ENCODE measurements at places on chromosomes 6 and 20.

GRCh38 chr20:62611012-62611411 is 31.3 kb upstream of the SLCO4A1 start:
- no peak for DNase-seq

GRCh38 chr6:284486-284885 is 7.8 kb upstream of the DUSP22 start:
- DNase-seq: no peak

GRCh38 chr6:7176208-7176607 is 68.4 kb downstream of the RREB1 start:
- DNase-seq: no peak

DNA sequence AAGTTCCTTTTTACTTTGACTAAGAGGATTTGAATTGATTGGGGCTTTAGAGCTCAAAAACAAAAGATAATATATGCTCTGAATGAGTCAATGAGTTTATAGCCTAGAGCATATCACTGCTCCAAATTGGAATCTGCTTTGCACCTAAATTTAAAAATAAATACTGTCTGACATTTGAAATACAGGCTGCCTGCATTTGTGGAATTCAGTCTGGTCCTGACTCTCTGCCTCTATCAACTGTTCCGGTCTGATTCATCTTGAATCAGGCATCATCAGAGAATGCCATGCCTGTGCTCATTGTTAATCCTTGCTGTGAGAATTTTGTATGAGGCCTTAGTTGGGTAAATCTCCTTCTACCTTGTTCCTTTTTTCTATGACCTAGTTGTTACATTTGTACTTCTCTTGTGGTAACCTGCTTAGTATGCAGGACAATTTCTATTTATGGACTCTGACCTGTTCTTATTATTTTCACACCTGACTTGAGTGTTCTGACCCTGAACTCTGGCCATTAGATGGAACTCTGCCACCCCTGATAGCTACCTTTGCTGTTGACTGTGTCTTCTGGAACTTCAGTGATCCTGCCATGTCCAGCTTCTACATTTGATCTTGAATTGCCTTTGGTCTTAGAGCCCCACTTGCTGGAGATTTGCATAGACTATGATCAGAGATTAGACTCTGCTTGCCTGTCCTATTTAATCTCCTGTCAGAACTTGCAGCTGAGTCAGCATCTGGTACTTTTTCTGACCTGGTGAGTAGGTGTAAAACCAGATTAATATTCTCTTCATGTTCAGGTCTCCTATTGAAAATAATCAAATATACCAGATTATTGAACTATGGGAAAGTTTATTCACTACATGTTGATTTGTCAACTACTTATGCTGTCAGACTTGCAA is 442.7 kb upstream of the HS3ST5 start:
- peak; percentile 30 for DNase-seq

GRCh38 chr6:35358086-35358485 is 15.7 kb downstream of the PPARD start:
- DNase-seq: no peak

DNA sequence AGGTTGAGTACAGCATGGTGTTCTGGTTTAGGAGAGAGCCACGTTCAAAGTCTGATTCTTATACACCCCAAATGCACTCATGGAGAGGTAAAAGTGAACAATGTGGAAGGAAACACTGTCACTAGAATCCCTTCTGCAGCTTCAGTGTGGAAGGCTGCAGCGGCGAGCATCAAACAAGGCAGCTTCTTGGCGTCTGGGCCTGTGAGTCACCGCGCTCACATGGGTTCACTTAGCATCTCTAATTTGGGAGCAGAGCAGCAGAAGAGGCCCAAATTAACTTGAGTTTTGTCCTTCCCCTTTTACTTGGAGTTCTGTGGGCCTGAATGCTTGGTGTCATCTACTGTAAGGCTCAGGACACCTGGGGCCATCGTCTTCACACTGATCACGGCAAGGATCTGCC is 10.9 kb upstream of the E2F1 start:
- no peak for DNase-seq

DNA sequence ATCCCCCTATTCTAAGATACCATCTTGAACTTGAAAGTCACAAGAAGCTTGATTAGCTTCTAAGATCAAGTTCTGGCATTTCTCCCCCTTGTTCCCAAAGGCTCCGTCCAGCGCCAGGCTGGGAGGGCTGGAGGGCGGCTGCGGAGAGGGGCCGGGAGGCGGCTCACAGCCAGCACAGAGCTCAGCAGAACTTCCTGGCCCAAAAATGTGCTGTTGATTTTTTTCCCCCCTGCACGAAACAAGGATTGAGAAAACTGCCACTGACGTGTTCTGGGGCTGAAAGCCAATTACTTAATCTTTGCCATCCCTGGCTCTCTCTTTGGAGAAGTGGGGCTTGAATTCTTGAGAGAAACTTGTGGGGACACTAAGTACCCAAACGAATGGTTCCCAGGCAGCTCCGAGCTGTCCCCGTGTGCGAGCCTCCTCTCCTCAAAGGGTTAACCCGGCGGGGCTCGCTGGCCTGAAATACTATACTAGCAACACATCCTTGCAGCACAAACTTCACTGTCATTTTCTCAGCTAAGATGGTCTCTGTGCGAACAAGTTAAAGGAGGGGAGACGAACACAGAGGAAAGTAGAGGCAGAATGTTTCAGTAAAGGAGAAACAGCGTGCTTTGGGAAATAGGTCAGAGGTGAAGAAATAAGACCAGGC is 452 bp downstream of the TRAF3IP2 start:
- peak; percentile 82 for DNase-seq

DNA sequence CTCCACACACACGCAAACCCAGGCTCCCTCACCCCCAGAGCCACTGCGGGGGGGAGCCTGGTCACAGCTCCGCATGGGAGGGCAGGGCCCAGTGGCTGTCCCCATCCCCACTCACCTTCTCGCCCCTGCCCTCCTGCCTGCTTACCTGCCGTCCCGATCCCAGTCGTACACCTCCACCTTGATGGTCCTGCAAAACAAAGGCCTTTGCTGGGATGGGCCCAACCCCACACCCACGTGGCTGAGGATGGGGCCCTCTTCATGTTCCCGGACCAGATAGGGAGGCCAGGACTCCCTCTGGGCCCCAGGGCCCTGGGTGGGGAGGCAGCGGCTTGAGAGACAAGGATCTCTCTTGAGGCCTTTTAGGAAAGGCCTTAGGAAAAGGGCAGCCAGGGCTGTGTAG is 67.6 kb downstream of the RAB44 start:
- no peak for DNase-seq

DNA sequence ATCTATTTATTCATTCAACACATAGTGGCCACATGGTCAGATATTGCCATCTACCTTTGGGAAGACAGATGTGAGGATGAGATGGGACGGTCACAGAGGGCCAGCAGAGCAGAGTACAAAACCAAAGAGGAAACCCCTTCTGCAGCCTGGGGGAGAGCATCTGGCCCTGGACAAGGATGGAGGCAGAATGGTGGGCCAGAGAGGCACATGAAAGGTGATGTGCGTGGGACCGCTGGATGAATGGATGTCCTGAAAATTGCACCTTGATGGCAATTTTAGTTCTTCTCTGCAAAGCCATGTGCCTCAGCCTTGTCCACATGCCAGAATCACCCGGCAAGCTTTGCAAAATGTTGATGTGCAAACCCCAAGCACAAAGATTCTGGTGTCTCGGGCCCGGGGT is 77.4 kb upstream of the CD93 start:
- DNase-seq: no peak

DNA sequence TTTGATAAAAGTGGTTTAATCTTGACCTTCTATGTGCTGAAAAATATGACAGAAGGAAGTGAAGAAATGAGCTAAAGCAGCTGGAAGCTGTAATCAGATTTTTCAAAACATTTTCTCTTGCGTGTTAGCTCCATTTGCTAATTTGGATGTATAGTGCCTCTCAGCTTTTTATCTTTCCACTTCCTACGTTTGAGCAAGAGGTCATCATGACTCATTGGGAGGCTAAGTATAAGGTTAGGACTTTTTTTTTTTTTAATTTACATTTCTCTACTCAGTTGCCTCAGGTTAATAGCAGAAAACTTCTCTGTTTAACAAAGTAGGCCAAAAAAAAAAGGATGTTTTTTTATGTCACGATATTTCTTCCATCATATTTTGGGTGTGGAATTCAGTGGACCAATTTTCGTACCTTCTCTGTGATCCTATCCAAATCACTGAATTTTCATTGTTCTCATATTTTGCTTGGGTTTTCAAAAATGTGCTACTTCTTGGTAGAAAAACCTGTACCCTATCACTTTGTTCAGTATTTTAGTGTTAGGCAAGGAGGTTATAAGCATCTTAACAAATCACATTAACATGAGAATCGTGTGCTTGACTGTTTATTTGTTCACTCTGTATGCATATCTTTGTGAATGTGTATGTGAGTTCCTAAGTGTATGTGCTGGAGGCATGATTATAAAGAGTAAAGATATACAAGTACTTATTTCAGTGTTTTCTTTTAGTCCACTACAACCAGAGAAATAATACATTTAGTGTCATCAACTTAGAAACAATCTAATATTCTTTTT is 1028.3 kb upstream of the EYS start:
- peak; percentile 32 for DNase-seq

DNA sequence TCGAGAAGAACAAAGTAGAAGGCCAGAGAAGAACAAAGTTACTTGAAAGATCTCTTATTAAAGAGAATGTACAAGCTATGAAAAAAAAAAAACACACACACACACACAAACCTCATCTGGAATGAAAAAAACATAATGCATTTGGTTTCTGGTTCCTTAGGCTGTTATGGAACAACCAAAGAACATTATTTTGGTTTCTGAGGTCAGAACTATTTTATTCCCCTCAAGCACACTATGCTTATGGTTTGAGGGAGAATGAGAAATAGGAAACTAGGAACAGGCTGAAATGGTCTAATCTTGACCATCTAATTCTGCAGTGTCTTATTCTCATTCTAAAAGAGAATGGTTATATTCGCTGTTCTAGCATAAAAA is 8.8 kb downstream of the PRDM1 start:
- DNase-seq: no peak

DNA sequence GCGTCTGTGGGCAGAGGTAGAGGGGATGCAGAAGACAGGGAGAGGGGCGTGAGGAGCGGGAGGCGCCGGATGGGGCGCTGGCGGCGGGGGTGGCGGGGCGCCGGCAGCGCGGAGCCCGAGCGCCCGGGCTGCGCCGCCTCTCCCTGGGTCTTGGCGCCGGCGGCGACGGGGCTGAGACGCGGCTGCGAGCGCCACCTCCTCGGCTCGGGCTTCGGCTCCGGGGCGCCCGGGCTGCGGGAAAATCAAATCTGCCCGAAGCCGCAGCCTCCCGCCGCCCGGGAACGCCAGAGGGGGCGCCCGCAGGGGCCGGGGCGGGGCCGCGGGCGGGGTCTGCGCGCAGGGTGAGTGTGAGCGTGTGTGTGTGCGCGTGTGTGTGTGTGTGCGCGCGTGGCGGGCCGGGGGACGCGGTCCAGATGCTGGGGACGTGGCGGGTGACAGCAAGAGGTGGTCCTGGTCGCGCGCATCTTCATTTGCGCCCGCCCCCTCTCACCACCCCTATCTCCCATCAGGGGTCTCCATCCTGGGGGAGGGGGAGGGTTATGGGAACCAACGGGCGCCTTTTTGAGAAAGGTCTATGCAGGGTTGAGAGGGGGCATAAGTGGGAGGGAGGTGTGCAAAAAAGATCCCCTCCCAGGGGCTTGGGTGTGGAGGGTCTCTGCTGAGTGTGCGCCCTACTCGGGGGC is 646 bp upstream of the CPNE5 start:
- no peak for DNase-seq

DNA sequence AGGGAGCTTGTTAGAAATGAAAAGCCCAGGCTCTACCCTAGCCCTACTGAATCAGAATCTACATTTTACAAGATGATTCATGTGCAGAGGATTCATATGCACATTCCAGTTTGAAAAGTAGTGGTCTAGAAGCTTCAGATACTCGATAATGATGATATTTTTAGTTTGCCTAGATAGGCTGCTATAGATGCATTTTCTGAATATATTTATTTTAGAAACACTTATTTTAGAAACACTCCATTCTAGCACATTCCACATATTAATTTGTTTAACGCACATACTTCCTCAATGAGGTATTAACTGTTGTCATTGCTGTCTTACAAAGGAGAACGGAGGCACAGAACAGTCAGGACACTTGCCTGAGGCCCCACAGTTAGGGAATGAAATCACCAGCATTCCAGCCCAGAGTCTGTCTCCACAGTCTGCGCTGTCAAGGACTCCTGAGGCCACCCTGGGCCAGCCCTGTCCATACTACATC is 64.4 kb downstream of the SNAP25 start:
- peak; percentile 20 for DNase-seq

- no peak for DNase-seq
Measured at GRCh38 chr6:169774347-169774746, 22.9 kb downstream of the ERMARD start.

DNA sequence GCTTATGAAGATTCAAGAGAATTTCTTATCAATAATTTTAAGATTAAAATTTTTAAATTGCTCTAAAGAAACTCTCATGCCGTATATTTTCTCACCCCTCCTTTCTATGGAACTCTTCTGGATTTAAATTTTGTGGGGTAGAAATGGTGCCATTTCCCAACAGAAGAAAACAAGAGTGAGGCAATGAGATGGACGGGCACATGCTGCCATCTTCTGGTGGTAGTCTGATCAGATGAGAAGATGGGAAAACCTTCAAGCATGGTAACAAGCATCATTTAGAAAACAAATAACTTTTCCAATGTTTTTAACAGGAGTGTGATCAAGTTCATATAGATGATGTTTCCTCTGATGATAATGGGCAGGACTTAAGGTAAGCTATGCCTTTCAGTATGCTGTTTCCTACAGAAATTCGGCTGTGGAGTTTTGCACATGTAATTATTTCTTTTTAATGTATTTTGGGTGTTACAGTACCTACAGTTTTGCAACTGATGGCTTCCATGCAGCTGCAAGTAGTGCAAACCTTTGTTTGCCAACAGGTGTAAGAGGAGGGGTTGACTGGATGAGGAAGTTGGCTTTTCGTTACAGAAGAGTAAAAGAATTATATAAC is 271.4 kb downstream of the EYA4 start:
- DNase-seq: peak; percentile 61

GRCh38 chr20:15455279-15455678 is 1117.9 kb upstream of the FLRT3 start:
- DNase-seq: no peak

- DNase-seq: peak; percentile 71
Measured at GRCh38 chr6:143427109-143427817, 23.2 kb downstream of the ADAT2 start.

DNA sequence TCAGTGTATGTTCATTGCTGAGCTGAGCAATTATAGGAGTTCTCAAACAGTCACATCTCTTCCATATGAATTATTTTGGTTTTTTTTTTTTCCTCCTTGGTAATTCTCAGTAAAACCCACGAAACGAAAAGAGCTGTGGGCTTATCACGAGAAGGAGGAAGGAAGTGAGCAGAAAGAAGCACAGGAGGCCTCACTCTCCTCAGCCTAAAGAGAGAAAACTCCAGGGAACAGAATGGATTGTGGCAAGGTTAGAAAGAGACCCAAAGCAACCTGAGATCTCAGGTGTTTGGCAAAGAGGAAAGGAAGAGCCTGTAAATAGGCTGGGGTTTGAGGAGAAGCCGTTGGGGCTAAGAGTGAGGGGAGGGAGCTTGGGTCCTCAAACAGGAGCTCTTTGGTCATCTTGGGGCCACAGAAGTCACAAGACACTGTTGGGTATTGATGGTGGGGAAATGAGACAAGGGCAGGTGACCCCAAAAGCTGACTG is 67.8 kb upstream of the CITED2 start:
- DNase-seq: no peak
